Aortic smooth muscle cell (primary cell): ENCODE measurements at places on chromosomes 7 and 10. TPM values are rescaled to one million over a fixed set of nuclear protein-coding genes. Genes with fewer than 3 reads are reported as not detected.

CLDN3 gene
- total RNA-seq = not detected in 2 replicates

SYT15B gene
- not detected in 2 replicates for total RNA-seq

ACTL6B gene
- total RNA-seq = not detected in 2 replicates

CC2D2B gene
- total RNA-seq = 0.06 and 0.13 TPM in 2 replicates

LIPK gene
- not detected in 2 replicates for total RNA-seq

CELF2 gene
- 13.3 and 16.6 TPM in 2 replicates for total RNA-seq

NXPH1 gene
- total RNA-seq = not detected in 2 replicates

C10orf120 gene
- not detected in 2 replicates for total RNA-seq

LRRD1 gene
- 0.12 and 0.13 TPM in 2 replicates for total RNA-seq

TRIM4 gene
- 22.4 and 24.7 TPM in 2 replicates for total RNA-seq

PNPLA8 gene
- 33.7 and 34.2 TPM in 2 replicates for total RNA-seq

ERVW-1 gene
- not detected in 2 replicates for total RNA-seq

C10orf62 gene
- 0.12 and 0.13 TPM in 2 replicates for total RNA-seq

WIPF3 gene
- total RNA-seq = 0.06 TPM in 1 of 2 replicates, not detected in the other
